ENCODE measurements at places on chromosomes 1 and 21.

GRCh38 chr1:37537378-37537777, 16.7 kb downstream of the SNIP1 start:
- DNase-seq, result no peak

DNA sequence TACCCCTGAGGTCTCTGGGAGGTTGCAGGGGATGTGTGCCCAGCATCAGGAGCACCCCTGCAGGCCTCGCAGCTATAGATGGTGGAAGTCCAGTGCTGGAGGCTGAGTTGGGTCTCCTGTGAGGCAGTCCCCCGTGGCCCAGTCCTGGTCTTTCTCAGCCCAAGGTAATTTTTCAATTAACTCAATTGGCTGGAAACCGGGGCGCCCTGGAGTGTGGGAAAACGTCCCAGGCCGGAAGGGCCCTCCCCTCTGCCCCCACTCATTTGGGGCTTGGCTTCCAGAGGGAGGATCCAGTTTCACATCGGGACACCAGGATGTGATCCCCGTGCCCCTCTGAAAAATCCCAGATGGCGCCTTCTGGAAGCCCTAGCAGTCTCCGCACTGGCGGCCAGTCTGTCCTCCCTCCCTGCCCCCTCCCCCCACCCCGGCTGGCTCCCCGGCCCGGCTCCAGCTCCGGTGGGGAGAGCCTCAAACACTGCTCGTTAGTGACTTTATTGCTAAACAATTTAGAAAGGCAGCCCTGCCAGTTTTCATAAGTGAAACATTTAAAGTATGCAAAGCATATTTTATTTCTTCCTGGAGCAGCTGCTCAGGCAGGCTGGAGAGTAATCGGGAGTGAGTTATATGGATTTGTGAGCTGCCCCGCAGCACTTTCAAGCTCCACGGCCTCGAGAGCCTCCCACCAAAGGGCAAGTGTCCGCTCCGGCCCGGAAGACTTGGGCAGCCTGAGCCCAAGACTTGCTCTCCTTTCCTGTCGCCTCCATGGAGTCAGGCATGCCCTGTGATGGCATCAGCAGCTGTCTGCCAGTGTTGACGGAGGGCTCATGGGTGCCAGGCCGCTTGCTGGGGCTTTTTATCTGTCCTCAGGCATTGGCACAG, 208.2 kb upstream of the TMEM51 start:
- no peak for DNase-seq

GRCh38 chr1:99328171-99328570, 63.9 kb downstream of the PLPPR4 start:
- DNase-seq, result no peak

- DNase-seq, result no peak
Observed at GRCh38 chr1:211548321-211549091, 30.5 kb downstream of the SLC30A1 start.

DNA sequence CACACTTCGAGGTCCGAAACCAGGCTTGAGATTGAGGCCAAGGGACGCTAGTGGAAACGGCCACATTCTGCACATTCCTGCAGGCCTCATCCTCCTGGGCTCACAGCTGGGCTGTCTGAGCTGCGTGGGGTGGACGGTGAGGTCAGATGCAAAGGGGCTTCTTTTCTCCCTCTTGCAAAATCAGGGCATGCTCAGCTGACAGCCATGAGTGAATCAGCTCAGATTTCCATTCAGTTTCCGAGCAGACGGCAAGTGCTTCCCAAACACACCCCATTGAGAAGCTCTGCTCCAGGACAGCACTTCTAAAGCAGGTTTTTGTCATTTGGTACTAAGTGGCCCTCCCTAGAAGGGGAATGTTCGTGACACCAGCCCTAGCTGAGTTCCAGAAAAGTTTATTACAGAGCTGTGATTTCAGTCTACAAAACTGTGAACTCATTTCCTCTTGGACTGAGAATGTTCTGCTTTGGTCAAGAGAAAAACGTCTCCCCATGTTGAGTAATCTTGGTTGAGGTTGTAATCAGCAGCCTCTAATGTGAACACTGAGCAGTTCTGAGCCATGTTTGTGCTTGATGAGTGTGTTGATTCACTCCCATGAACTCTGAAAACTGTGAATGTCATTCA, 10.0 kb downstream of the PDPN start:
- no peak for DNase-seq

DNA sequence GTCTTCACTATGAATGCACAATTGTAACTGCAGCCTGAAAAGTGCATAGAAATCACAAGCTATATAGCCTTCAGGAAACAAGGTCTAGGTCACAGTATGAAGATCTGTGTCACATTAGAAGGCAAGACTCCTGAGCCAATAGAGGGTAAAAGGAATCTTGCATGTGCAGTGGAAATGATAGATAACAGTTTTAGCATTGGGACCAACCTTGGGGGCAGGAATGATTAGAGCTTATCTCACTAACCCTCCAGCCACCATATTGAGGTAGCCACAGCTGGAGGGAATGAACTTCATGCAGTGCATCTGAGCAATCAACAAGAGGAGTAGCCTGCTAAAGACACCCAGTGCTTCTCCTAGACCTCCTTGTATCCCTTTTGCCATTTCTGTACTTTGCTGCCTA, 390.1 kb downstream of the LTN1 start:
- no peak for DNase-seq

GRCh38 chr1:53274541-53275185, 36.3 kb upstream of the MAGOH start:
- no peak for DNase-seq

GRCh38 chr21:16514316-16514715, 784.5 kb downstream of the USP25 start:
- no peak for DNase-seq

DNA sequence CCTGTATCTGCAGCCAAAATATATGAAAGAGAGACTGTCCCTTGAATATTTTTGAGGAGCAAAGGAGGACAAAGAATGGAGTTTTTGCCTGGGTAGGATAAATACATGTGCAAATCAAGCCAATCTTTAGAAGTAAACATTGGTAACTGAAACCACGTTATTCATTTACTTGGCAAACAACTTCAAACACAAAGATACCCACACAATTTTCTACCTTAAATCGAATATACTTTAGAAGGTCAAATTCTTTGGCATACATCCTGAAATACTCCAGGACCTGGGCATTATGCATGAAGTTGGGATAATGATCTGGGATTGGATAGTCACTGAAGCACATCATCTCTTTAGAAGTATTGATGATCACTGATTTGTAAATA, 9.6 kb downstream of the FMO5 start:
- DNase-seq, result no peak

GRCh38 chr21:27674041-27674615, 707.2 kb upstream of the ADAMTS5 start:
- DNase-seq, result no peak

DNA sequence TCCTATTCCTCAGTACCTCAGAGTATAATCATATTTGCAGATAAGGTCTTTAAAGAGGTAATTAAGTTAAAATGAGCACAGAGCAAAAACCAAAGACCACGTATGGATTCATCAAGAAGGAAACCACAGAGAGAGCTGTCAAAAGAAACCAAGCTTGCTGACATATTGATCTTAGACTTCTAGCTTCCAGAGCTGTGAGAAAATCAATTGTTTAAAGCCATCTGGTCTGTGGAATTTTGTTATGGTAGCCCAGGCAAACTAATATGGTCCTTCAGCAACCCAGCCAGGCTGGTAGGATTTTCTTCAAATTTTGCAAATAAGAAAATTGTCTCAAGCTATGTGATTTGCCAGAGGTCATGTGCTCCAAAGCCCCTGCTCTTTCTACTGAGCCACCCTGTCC, 62.5 kb downstream of the LRIG2 start:
- no peak for DNase-seq

- no peak for DNase-seq
Observed at GRCh38 chr1:151693057-151693651, 23.4 kb downstream of the CELF3 start.

- no peak for DNase-seq
Observed at GRCh38 chr1:233240829-233241682, 54.5 kb downstream of the PCNX2 start.

DNA sequence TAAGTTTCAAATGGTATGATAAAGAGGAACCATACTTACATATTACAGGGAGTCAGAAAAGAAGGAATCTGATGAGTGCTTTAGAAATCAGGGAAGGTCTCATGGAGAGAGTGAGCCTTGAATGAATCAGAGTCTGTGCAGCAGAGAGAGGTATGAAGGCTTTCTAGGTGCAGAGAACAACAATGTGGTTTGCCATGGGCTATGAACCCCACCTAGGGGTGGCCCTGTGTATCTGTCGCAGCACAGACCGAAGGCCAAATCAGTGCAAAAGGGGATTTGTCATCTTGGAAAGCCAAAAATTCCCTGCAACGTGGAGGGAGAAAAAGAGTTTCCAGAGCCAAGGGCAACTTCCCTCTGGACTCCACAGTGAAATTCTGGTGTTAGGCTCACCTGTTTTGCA, 3.5 kb downstream of the PAPPA2 start:
- no peak for DNase-seq

DNA sequence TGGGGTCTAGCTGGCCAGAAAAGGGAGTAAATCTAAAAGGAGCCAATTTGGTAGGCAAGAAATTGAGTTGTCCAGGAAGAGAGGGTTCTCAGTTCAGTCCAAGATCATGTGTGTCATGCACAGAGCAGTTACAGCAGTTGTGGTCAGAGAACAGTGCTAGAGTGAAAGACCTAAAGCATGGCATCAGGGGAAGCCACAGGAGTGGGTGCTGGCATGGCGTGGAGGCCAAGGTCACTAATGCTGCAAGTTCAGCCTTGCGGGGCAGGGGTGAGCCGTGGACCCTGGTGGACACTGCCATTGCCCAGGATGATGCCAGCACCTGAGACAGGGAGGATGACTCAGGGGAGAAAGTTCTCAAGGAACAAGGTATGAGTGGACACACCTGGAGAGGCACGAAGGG, 16.6 kb upstream of the TMEM125 start:
- no peak for DNase-seq

DNA sequence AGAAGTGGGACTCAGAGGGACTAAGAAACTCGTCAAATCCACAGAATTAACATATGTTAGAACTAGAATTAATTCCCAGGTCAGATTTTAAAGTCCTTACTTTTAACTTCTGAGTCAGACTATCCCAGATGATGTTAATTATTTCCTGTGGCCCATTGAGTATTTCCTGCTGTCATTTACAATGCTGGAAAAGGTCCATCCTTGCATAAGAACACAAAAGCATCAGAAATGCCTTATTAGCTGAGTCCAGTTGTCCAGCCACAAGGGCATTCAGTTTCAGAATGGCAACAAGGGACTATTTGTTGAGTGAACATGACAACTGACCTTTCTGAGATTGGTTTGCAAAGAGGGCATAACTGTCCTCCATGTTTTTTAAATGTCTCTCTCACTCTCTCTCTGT, 16.5 kb upstream of the HIVEP3 start:
- DNase-seq, result no peak

Measured in type B pancreatic cell (in vitro differentiated cells).